Activated naive CD4-positive, alpha-beta T cell (primary cell): ENCODE measurements at places on chromosomes 12 and 14.

- no peak for DNase-seq
These were observed 151.1 kb upstream of the SFSWAP start for GRCh38 chr12:131559517-131560516.

DNA sequence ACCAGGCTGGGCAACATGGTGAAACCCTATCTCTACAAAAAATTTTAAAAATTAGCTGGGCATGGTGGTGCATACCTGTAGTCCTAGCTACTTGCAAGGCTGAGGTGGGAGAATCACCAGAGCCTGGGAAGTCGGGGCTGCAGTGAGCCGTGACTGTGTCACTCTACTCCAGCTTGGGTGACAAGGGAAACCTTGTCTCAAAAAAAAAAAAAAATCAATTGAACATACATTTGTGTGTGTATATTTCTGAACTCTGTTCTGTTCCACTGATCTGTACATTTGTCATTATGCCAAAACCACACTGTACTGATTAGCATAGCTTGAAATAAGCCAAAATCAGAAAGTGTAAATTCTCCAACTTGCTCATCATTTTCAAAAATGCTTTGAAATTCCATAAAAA is 254.6 kb downstream of the SOX5 start:
- no peak for DNase-seq

DNA sequence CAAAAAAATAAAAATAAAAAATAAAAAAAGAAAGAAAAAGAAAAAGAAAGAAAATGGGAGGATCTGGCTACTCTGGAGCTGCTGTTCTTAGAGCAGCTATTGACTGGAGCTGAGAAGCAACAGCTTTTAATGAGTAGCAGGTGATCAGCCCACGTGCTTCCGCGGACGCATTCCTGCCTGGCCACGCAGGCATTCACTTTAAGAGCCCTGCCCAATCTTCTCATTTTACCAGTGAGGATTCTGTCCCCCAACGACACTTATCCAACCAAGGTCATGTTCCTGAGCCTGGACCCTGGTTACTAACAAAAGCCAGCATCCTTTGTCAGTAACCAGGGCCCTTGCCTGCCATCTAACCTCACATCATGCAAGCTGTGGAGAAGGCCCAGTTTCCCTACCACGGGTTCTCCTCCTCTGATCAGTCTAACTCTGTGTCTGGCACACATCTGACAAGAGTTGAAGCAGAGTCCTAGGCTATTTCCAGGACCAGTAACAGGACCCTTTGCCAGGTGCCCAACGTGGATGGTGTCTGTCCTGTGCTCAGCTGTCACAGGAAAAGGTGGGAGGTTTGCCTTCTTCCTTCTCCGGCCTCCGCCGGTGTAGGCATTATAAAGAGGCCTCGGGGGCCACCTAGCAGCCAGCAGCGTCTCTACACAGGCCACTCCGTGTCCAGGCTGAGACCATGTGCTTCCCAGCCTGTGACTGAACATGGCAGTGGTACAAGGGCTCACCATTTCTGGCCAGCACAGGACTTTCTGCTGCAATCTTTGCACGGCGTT is 60.9 kb upstream of the GPATCH2L start:
- no peak for DNase-seq

DNA sequence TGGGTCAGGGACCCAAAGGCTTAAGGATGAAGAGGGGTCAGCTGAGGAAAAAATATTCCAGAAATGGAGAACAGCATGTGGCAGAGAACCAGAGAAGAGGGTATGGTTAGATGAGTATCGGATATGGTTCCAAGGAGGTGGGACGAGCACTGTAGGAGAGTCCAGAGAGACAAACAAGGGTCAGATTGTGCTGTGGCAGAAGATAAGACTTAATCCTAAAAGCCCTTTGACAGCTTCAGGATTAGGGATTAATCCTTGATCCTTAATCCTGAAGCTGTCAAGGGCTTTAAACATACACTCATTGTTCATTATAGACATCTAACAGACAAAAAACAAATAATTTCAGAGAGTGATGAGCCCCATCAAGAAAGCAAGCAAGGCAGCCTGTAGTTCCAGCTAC is 124.0 kb downstream of the SPTSSA start:
- DNase-seq: no peak

DNA sequence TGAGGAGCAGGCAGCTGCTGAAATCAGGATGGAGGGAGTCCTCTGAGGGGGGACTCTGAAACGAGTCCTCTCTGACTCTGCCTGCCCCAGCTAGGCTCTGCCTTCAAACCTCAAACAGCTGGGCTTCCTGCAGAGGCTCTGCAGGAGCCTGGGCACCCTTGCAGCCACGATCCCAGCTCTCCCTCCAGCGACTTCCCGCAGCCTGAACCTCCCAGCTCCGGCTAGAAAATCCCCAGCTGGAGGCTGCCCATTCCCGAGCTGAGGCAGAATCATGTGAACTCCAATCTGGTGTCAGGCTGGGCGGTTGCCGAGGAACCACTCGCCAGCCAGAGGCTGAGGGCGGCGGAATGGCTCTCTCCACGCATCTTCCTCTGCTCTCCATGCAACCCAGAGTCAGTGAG is at the start of gene GPR68:
Gene GPR68, minus strand, starts transcription at position 204 of the 401 bp plus-strand sequence. CDS start 9,654 bp downstream, outside the sequence.
- no peak for DNase-seq

GRCh38 chr12:53786411-53786810 is 34.6 kb upstream of the CISTR start:
- no peak for DNase-seq

DNA sequence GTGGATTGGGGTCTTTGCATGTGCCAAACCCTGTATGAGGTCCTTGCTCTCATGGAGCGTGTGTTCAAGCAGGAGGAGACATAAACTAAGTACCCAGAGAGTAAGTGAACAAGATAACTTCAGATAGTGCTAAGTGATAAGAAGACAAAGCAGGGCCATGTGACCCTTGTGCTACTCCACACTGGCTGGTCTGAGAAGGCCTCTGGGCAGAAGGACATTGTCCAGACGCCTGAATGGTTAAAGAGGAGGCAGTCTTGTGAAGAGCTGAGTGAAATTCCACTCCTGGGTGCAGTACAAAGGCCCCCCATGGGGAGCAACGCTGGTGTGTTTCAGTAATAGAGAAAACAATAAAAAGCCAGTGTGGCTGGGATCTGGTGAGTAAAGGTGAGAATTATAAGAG is 93.3 kb upstream of the RIC8B start:
- DNase-seq: no peak

GRCh38 chr14:26598672-26599131 is 869 bp upstream of the NOVA1 start:
- DNase-seq: no peak

- DNase-seq: no peak
These were observed 33.4 kb downstream of the ACADS start for GRCh38 chr12:120758798-120759590.

DNA sequence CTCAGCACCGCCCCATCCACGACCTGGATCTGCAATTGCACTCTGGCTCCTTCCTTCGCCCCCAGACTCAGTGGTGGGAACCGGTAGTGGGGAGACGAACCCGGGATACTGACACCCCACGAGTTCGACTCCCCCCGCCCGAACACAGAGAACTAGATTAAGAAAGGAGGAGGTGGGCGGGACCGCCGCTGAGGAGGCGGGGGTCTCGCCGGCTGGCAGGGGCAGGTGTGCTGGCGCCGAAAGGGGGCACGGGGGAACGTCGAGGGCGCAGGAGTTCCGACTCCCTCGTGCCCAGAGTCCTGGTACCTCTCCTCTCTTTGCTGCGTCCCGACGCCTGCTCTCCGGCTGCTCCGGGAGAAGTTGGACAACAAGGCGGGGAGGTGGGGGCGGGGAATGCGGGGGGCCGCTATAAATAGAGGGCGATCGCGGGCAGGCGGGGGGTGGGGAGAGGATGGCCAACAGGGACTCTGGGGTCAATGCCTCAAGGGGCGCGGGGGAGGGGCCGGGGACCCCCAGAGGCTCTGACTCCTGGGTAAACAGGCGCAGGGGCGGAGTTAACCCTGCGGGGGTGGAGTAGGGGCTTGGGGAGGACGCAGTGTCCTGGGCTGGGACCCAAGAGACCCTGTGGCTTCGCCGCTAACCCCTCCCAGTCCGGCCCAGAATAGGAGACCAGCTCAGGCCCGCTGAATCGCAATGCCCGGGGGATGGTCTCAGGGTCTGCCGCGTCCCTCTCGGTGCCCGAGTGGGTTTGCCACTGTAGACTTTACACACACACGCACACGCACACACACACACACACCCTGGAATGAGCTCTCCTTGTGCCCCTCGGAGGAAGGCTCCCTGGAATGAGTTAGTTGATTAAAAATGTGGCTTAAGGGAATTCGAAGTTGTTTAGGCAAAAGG is 761 bp upstream of the NDRG2 start:
- DNase-seq: no peak

DNA sequence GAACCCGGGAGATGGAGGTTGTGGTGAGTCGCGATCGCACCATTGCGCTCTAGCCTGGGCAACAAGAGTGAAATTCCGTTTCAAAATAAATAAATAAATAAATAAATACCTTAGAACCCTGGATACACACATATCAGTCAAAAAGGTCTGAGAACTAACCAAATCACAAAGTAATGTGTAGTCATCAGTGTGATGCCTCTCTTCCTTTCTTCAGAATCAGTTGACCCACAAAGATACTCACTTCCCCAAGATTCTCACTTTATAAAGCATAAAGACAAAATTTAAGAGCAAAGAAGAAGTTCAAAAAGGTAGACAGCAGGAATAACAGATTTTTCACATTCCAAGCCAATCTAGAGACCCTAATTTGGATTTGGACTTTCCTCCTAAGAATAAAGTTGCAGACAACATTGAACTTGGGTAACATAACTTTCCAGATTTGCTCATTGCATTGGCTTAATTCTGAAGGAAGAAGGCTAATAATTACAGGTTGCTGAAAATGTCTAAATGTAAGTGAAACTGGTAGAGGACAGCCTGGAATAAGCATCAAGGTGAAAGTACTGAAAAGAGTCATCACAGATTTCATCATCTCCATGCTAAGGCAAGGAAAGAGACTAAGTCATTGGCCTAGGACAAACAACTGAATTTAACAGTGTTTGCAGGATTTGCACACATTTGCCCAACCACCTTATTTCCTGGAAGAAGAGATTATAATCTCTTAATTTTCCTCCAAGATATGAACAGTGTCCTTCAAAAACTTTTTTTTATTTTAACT is 17.4 kb downstream of the TMED10 start:
- DNase-seq: no peak

GRCh38 chr12:57152639-57153038 is 5.2 kb upstream of the LRP1-AS start:
- DNase-seq: no peak

DNA sequence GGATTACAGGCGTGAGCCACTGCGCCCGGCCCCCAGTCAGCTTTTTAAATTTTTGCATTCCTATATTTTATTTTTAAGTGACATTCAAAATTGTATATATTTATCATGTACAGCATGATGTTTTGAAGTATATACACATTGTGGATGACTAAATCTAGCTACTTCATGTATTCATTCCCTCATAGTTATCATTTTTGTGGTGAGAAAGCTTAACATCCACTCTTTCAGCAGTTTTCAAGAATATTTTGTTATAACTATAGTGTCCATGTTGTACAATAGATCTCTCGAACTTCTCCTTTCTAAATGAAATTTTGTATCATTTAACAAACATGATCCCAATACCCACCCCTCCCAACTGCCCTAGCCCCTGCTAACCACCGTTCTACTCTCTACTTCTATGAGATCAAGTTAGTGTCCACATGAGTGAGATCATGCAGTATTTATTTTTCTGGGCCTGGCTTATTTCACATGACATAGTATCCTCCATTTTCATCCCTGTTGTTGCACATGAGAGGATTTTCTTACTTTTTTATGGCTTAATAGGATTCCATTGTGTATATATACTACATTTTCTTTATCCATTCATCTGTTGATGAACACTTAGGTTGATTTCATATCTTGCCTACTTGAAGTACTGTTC is 8.8 kb upstream of the HEBP1 start:
- no peak for DNase-seq

DNA sequence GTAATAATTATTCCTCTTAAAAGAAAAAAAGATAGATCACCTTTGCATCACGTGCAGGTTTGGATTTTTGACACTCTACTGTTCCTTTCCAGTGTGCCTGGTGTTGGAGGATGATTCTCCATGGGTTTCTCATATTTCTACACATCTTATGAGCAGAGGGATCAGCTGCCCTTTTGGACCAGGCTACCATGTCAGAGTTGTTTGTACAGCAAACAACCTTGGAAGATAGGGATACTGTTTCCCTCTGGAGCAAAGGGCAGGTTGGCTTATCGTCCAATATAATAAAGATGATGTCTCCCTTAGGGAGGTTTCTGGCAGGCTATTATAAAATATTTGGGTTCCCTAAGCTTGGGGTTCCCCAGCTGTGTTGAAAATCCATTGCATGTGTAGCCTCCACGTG is 42.1 kb downstream of the DAO start:
- no peak for DNase-seq

GRCh38 chr12:15721316-15722115 is 67.7 kb downstream of the EPS8 start:
- no peak for DNase-seq

- DNase-seq: no peak
These were observed 8.7 kb downstream of the NT5DC3 start for GRCh38 chr12:103832048-103832997.

DNA sequence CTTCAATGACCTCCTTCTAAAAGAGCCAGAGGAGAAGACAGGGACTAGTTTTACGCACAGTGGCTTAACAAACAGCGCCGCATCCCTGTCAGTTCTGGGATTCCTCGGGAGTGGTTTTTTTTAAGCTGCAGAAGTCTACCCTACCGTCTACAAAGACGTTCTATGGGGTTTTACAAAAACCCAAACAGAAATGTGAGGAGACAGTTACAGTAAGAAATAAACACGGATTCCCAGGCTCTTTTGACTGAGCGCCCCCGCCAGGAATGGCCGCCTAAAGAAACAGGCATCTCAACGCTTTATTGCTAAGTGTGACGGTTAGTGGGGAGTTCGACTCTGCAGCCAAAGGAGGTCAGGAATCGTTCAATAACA is 484 bp downstream of the ALKBH1 start:
- DNase-seq: no peak

DNA sequence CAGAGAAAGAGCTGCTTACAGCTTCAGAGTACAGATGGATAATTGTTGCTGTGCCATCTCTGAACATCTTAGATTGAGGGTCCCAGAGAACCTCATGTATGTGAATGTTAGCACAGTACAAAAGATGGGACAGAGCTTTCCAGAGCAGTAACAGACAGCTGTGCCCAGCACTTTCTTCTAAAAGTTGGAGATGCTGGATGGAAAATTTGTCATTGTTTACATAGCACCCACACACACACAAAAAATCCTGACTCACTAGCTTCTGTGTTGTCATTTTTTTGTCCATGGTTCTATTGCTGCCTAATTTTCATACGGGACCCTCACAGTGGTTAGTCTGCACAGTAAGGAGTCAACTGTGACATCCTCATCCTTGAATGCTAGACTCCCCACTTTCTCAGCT is 374.7 kb downstream of the DIO2 start:
- DNase-seq: no peak

- DNase-seq: no peak
These were observed 353.1 kb downstream of the LRIG3 start for GRCh38 chr12:58567189-58567588.
